ENCODE measurements at places on chromosomes 3 and 15.

DNA sequence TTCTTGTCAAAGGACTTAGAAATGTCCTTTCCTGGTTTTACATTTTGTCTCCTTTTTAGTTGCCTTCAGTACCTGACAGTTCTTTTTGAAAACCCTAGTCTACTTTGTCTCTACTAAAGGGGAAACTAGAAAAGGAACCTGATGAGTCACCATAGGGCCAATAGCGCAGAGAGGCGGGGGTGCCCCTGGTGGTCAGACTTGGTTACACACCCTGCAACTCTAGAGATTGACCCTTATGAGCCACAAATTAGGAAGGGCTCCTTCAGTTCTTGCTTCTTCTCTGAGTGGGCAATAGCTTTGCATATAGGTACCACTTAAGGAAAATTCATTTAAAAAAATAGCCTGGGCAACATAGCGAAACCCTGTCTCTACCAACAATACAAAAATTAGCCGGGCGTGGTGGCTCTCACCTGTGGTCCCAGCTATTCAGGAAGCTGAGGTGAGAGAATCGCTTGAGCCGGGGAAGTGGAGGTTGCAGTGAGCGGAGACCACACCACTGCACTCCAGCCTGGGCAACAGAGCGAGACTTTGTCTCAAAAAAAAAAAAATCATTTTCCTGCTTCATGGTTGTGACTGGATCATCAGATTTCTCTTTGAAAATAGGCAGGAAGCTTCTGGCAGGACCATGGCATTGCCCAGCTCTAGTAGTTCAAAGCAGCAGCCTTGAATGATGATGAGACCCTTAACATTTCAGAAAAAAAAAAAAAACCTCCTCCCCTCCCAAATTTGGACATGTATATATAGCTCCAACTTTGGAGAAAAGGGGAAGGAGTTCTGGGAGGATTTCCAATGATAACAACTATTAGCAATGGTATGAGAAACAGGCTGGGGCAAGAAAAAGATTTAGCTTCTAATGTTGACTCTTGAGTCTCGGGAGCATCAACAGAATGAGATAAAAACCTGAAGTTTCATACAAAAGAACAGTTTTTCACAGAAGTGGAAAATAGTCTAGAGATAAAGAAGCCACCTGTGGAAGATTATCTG lies 45.2 kb upstream of the RASA2 start:
- peak; percentile 73 for DNase-seq

GRCh38 chr3:101861212-101861788 lies 12.0 kb downstream of the NFKBIZ start:
- no peak for DNase-seq

DNA sequence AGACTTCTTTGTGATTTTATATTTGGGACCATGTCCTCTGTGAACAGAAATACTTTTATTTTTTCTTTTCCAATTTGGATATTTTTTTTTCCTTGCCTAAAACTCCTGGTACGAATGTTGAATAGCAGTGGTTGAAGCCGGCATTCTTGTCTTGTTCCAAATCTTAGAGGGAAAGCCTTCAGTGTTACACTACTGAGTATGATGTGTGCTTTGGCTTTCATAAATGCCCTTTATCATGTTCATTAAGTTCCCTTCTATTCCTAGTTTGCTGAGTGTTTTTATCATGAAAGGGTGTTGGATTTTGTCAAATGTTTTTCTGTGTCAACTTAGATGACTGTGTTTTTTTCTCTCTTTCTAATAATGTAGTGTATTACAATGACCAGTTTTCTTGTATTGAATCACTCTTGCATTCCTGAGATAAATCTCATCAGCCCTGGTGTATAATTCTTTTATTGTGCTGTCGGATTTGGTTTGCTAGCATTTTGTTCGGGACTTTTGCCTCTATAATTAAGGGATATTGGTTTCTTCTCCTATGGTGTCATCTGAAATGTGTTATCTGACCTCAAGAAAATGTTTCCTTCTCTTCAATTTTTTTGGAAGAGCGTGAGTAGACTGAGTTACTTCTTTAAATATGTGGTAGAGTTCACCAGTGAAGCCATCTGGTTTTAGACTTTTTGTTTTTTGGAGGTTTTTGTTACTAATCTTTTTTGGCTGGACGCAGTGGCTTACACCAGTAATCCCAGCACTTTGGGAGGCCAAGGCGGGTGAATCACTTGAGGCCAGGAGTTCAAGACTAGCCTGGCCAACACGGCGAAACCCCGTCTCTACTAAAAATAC lies 33.3 kb downstream of the MAP1A start:
- DNase-seq = no peak

- no peak for DNase-seq
Measured at GRCh38 chr3:1953536-1953935, 145.1 kb upstream of the CNTN4 start.

DNA sequence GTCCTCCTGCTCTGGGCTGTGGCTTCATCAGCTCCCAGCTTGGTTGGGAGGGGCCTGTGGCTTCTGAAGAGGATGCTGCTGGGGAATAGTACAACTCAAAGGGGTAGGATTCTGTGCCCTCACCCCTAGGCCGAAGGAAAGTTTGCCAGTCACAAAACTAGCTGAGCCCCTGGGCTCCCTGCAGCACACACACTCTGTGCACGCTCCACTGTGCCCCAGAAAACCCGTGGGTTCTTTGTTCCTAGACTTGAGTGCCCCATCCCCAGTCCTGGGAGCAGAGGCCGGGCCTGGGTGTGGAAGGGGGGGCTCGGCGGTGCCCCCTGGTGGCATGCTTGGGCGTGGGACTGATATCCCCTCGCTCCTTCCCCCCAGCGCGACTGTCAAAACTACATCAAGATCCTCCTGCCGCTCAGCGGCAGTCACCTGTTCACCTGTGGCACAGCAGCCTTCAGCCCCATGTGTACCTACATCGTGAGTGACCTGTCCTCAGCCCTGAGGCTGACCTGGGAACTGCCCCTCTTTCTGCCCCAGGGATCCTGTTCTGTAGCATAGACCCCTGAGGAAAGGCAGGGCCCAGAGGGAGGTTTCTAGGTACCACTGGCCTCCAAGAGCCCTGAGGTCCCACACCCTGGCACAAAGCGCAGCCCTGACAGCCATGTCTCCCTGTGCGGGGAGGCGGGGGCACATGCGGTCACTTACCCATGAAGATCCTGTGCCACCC lies 14.2 kb downstream of the CIB1 start:
- peak; percentile 71 for DNase-seq

DNA sequence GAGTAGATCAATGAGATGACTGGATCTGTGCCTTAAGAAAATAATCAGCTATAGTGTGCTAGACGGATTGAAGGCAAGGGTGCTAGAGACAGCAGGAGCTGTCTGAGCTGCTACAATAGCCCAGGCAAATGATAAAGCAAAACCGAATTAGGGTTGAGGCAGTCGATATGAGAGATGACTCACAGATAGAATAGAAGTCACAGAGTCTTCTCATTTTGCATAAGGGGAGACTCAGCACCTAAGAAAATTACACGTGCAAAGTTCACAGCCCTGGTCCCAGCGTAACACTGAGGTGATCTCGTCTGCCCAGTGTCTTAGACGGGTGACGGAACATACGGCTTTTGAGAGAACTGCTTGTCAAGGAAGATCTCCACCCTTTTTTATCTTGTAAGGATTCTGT lies 11.6 kb downstream of the LPP start:
- no peak for DNase-seq

- no peak for DNase-seq
Measured at GRCh38 chr3:65706776-65707568, 331.7 kb downstream of the MAGI1 start.

DNA sequence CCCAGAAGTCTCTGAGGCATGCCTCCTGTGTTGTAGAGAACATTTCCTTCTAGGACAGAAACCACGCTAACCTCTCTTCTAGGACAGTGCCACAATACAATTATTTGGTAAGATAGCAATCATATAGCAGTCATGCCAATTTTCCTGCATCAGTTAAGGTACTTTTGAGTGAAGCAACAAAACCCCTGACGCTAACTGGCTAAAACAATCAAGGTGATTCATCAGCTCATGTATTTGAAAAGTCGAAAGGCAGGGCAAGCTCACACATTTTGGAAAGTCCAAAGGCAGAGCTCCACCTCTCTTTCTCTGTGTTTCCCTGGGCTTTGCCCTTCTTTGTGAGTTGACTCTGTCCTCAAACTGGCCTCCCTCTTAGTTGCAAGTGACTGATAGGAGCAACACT lies 10.1 kb downstream of the TERC start:
- DNase-seq = no peak

DNA sequence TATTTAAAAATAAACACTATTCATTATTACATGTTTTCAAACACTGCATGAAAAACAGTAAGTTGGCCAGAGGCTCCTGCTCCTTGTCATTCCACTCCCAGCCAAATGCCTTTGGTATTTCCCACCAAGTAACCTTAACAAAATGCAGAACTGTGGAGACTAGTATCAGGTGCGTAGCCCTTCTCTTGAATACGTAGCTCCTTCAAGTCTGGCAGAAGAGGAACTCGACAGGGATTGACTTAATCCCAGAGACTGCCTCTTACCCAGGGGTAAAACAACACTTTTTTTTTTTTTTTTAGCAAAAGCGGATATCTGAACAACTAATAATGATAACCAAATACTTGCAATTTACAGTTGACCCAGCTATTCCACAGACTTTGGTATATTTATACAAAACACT lies 738 bp downstream of the COMMD2 start:
- DNase-seq = no peak

DNA sequence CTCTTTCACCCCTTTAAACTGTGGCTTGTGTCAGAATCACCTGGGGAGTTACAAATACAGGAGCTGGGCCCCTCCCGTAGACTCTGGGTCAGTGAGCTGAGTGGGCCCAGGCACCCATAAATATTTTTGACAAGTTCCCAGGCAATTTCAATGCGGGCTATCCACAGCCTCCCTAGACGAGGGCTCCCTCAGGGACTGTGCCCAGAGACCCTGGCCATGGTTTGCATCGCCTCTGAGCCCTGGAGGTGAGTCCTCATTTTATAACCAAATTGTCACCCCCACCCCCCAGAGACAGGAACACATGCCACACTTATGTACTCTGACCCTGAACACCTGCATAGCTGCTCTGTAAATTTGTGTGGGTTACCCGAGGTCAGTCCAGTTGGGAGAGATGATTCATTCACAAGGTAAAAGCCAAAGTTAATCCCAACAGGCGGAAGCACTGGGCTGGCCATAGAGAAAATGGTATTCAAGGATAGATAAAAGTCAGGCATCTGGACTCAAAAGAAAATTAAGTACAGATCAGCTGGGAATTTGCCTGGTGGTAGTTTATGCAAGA lies 146.5 kb upstream of the SLC6A11 start:
- no peak for DNase-seq

GRCh38 chr3:37417297-37418082 lies 243.1 kb upstream of the LRRFIP2 start:
- no peak for DNase-seq

DNA sequence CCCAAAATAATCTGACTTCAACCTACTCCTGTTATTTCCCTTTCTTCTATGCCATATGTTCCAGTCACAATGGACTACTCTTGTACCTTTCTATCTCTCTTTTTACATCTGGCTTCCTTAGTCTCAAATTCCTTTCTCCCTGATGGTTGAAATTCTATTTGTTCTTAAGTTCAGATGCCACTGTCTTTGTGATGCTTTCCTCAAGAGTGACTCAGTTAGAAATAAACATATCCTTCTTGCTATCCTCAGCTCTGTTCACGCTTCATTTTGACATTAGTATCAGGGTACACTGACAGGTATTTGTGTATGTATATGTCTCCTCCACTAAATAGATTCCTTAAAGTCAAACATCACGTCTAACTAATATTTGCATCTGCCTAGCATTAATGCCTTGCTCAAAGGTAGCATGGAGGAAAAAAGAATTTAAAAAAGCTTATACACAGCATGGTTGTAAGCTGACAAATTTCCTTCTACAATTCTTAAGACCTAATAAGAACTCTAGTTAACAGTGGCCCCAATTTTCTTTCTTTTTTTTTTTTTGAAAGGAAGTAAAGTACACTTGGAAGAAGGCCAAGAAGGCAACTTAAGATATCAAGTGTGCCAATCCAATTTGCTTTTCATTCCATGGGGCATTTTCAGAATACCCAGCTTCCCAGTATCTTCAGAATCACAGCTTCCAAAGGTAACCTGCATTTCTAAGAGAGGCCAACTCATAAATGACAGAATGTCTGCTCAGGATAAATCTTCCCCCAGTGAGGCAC lies 58.0 kb downstream of the CHAC1 start:
- no peak for DNase-seq

DNA sequence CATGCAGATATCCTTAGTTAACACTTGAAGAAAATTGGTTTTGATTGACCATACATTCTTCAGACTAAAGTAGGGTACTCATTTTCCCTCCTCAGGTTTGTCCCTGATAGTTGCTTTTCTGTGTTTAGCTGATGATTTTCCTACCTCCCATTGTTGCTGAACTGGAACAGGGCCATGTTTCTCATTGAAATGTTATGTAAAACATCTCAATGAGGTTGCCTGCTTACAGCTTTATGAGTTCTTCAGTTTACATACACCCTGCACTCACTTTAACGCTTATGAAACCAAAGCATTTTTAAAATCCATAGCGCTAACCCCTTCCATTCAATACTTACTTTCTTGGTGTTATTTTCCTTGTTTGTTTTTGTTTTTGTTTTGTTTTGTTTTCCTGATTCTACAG lies 61.9 kb downstream of the HMG20A start:
- DNase-seq = no peak

GRCh38 chr3:61620073-61620472 lies 58.7 kb downstream of the PTPRG start:
- no peak for DNase-seq

DNA sequence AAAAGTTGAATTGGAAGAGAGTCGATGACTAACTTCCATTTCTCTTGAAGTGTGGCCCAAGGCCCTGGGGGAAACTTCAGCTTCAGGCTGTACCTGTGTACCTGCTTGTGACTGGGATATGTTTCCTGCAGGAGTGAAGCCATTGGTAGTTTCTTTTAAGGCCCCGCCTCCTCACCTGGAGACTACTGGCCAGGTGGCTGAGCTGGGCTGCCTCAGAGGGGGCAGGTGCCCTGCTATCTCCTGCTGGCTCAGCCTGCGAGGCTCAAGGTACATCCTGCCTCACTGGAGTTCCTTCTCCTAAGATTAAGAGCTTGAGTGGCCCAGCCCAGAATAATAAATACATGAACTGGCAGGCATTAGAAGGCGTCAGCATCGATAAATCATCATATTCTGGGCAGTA lies 121.6 kb upstream of the ROPN1 start:
- no peak for DNase-seq

DNA sequence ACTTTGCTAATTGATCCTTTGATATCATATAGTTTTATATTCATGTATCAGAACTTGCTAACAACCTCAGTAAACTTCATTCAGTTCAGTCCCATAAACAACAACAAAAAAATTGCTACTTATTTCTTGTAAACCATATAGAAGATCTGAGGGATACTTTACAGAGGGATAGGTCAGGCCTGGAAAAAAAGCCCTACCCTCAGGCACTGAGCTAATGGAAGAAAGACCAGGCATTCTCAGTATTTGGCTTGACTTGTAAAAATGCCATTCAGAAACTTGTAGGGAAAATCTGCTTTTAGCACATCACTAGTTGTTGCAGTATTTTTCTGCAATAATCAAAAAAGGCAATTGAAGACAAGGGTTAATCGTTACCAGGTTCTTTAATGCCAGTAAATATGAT lies 33.1 kb downstream of the ARMC8 start:
- no peak for DNase-seq

- DNase-seq = no peak
Measured at GRCh38 chr15:51332206-51333147, 5.9 kb downstream of the CYP19A1 start.

- DNase-seq = no peak
Measured at GRCh38 chr15:78205856-78206255, 28.5 kb downstream of the ACSBG1 start.

GRCh38 chr3:60754617-60755016 lies 496.6 kb downstream of the FHIT start:
- no peak for DNase-seq
